ENCODE measurements at places on chromosomes 3 and 15. TPM values are rescaled to one million over a fixed set of nuclear protein-coding genes. Genes with fewer than 3 reads are reported as not detected.

Gene CHAC1
- total RNA-seq, result 15.1 TPM

Gene ZIC1
- not detected for total RNA-seq

DNA sequence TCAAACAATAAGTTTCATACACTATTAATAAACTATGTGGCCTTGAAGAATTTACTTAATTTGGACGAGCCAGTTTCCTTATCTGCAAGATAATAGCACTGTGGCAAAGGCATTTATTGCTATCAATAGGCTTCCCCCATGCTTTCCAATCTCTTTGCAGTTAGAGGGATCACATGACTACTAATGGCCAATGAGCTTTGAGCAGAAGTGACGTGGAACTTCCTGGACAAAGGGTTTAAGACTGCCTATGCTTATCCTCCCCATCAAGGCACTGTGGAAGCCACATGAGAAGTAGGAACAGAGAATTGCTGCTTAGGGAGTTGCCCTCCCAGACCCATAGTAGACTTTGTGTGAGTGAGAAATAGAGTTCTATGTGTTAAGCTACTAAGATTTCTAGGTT is 16.7 kb upstream of the ZMAT3 start:
- H3K36me3 ChIP-seq, result no peaks in the 10 kb centered on the region
- DNase-seq, result no peak
- no peaks in the 10 kb centered on the region for H3K27me3 ChIP-seq
- peaks cover 5% of the 10 kb centered on the region for H3K4me1 ChIP-seq
- no peak overlapping the region for H3K27ac ChIP-seq

GRCh38 chr3:164620423-164620822 is 457.9 kb downstream of the SI start:
- H3K27ac ChIP-seq, result no peak overlapping the region
- H3K4me3 ChIP-seq, result no peak overlapping the region
- H3K27me3 ChIP-seq, result no peaks in the 10 kb centered on the region
- H3K4me1 ChIP-seq, result no peaks in the 10 kb centered on the region

DNA sequence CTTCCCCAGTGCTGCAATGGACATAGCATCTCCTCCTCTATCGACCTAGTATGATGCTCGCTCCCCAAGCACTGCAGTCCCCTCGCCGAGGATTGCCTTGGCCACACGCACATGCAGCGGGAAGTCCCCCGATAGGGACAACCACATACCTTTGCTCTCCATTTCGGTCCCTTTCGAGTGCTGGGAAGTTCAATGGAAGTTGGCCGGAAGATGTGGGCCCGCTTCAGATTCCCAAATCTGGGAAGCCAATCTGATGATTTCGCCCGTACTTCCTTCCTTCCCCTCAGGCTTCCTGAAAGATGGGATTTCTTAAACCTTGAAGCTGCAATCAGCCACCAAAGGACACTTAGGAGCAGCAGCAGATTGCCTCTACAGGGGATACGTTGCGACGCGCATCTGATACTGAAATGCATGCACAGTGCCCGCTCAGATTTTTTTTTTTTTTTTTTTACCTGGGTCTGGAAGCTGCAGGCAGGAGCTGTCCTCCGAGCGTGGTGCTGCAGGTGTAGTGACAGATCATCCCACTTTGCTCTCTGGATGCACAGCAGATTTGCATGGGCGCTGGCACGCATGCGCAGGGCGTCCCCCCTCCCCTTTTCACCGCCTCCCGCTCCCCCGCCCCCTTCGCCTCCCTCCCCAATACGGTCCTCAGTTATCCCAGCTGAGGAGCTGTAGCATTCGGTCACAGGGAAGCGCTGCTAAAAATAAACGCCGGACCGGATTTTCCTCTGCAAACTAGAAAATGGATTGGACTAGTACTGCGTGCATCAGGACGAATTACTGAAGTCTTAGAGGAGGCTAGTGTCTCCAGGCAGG is at the start of gene FGF12:
Gene FGF12, minus strand, starts transcription at position 510 of the 816 bp plus-strand sequence.
- H3K36me3 ChIP-seq, result no peaks in the 10 kb centered on the region
- no peaks in the 10 kb centered on the region for H3K4me1 ChIP-seq
- no peak within 1 kb of the TSS for H3K4me3 ChIP-seq
- H3K27ac ChIP-seq, result no peak within 1 kb of the TSS
- no peak for DNase-seq

Gene AQP9
- 0.22 TPM for total RNA-seq

GRCh38 chr3:41394896-41395295 is 195.6 kb downstream of the CTNNB1 start:
- DNase-seq, result no peak
- no peaks in the 10 kb centered on the region for H3K36me3 ChIP-seq
- no peak overlapping the region for H3K4me3 ChIP-seq
- no peaks in the 10 kb centered on the region for H3K27me3 ChIP-seq
- no peak overlapping the region for H3K27ac ChIP-seq

- peaks cover 17% of the 10 kb centered on the region for H3K4me1 ChIP-seq
- no peak overlapping the region for H3K27ac ChIP-seq
- H3K4me3 ChIP-seq, result no peak overlapping the region
- no peaks in the 10 kb centered on the region for H3K36me3 ChIP-seq
- DNase-seq, result no peak
These were observed 130.1 kb downstream of the IGF1R start for GRCh38 chr15:98778263-98778959.

- no peak for DNase-seq
- no peak overlapping the region for H3K4me3 ChIP-seq
- H3K27me3 ChIP-seq, result no peaks in the 10 kb centered on the region
- H3K36me3 ChIP-seq, result no peaks in the 10 kb centered on the region
- H3K27ac ChIP-seq, result no peak overlapping the region
These were observed 30.9 kb downstream of the GOLM2 start for GRCh38 chr15:44319385-44319784.

- H3K27me3 ChIP-seq, result no peaks in the 10 kb centered on the region
- no peak for DNase-seq
- H3K4me1 ChIP-seq, result no peaks in the 10 kb centered on the region
- H3K27ac ChIP-seq, result no peak overlapping the region
- no peaks in the 10 kb centered on the region for H3K36me3 ChIP-seq
These were observed 211.4 kb upstream of the SETMAR start for GRCh38 chr3:4091786-4092185.
